GM12892 (cell line): ENCODE measurements at places on chromosomes 2 and 18.

- no peak for DNase-seq
Observed at GRCh38 chr2:151767536-151767935, 33.3 kb upstream of the NEB start.

GRCh38 chr2:185644828-185645227 lies 93.8 kb upstream of the FSIP2 start:
- DNase-seq = no peak

DNA sequence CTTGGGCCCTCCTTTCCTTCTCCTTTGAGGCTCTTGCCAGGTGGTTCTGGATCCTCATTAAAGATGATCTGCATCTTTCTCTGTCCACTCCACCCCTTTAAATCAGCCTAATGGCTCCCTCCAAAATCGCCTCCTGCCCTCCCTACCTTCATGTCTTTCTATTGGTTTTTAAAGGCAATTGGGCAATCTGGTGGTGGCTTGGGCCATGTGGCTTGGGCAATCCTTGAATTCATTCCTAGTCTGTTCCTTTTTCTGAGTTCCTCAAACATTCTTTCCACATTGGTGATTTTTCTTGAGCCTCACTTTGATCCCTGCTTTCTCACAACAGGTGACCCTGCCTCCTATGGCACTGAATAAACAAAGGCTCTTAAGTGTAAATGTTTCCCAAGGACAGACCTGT lies 266.2 kb upstream of the REV1 start:
- no peak for DNase-seq

DNA sequence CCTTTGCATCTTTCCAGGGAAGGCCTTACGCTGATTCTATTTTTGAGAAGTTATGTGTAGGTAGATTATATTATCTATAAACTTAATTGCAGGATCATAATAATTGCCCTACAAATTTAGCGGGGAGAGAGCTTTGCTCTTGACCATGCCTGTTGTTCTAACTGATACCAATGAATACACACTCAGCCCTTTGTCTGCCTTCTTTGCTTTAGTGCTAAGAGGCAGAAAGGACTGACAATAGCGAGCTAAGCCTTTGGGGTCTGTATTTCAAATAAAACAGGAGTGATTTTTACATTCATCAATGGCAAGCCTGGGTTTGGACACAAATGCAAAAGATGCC lies 115.3 kb upstream of the STON1 start:
- DNase-seq = no peak
